ENCODE measurements at places on chromosomes 1 and 21.

GRCh38 chr1:196115646-196116045 is 492.6 kb downstream of the KCNT2 start:
- DNase-seq, result no peak

DNA sequence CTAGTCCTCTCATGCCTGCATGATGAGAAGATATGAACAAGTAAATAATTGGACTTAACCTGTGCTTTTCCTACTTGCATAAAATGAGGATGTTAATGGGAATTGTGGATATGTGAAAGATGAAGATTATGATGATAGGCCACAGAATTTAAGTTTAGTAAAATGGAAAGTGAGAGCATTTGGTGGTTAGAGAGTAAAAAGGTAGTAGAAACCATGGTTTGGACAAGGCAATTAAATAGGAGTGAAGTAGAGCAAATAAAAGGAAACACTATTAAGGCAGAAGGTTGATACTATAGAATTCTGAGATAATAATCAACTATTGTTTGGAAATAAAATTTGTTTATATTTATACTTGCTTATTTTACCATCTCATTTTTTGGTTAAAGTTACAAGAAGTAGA is 1162.5 kb downstream of the MRPL39 start:
- DNase-seq, result no peak

DNA sequence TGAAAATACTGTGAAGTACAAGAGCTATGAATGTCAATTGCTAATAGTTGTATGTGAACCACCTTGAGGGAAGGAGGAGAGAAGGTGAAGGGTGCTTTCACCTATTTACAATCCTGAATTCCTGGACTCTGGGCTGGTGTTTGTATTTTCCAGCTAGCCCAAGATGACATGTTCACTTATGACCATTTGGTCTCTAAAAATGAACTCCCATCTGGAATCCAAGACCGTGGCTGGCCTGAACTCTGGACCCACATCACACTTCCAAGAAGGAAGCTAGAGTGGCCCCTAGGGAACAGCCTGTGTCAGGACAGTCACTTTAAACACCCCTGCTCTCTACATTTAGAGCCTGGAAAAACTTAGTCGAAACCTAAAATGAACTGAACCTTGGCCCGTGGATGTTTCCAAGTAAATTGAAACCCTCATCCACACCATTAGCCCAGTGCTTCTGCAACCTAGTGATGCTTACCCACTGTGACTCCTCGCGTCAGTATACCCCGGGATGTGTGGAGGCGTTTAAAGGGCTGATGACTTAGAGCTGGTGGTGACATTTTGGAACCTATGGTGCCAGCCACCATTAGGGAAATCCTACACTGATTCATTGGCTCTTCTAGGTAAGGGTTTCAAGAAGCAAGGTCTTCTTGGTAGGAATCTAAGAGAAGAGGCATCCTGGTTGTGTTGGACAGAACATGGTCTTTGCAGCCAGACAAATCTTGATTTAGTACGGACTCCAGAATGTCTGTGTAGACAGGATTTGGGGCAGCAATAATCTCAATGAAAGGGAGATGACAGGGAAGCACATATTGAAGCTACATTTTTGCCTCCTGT is 171.5 kb upstream of the IRF2BP2 start:
- DNase-seq, result no peak

DNA sequence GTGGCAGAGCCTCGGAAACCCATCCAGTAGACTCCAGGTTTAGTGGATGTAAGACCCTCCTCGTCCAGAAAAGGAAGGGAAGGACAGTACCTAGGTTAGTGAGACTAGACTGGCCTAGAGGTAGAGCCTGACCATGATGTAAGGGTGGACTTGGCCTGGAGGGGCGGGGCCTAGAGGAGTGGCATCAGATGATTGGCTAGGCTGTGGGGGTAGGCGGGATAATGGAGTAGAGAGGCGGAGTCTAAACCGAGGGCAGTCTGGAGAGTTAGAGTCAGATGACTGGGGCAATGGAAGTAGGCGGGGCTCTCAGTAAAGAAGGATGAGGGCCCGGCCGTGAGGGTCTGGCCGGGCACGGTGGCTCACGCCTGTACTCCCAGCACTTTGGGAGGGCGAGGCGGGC is 70.1 kb downstream of the EPHB2 start:
- DNase-seq, result no peak

- no peak for DNase-seq
Observed at GRCh38 chr1:10045480-10046355, 13.0 kb downstream of the UBE4B start.

All from SIG-M5 (cell line).